ENCODE measurements at places on chromosomes 4 and X. TPM values are rescaled to one million over a fixed set of nuclear protein-coding genes. Genes with fewer than 3 reads are reported as not detected.

C4orf36 gene
- total RNA-seq = 0.49 TPM

SH3RF1 gene
- total RNA-seq = 13.3 TPM

RNF212 gene
- total RNA-seq = 0.20 TPM

XAGE2 gene
- total RNA-seq = not detected

CSN3 gene
- not detected for total RNA-seq

VGLL1 gene
- not detected for total RNA-seq

FGB gene
- total RNA-seq = not detected

CCDC149 gene
- 3.9 TPM for total RNA-seq

TIGD4 gene
- total RNA-seq = 0.25 TPM

MORF4L2 gene
- total RNA-seq = 308 TPM

TCP11X2 gene
- not detected for total RNA-seq

GSX2 gene
- not detected for total RNA-seq

SLC34A2 gene
- total RNA-seq = not detected

GBA3 gene
- total RNA-seq = not detected

PWWP3B gene
- not detected for total RNA-seq

MAGEE2 gene
- total RNA-seq = not detected

MTHFD2L gene
- 10.9 TPM for total RNA-seq

DCX gene
- not detected for total RNA-seq

SPANXC gene
- not detected for total RNA-seq

ADH7 gene
- total RNA-seq = not detected

KLHL4 gene
- total RNA-seq = 19.2 TPM

AFP gene
- not detected for total RNA-seq

TIMM8A gene
- 10.3 TPM for total RNA-seq

Data from mammary microvascular endothelial cell (primary cell).